Renal cortical epithelial cell (primary cell): ENCODE measurements at places on chromosomes 7 and 10. TPM values are rescaled to one million over a fixed set of nuclear protein-coding genes. Genes with fewer than 3 reads are reported as not detected.

SRGN gene
- total RNA-seq: 18.0 and 53.7 TPM in 2 replicates

MRPS17 gene
- 15.6 and 28.0 TPM in 2 replicates for total RNA-seq

SCIN gene
- 24.5 and 113 TPM in 2 replicates for total RNA-seq

BHLHA15 gene
- total RNA-seq: 0.94 and 1.0 TPM in 2 replicates

NYAP1 gene
- total RNA-seq: 0.20 TPM in 1 of 2 replicates, not detected in the other

BAG3 gene
- total RNA-seq: 6.3 and 26.8 TPM in 2 replicates

RHOBTB1 gene
- total RNA-seq: 23.2 and 32.3 TPM in 2 replicates

ZNF503 gene
- total RNA-seq: 5.2 and 21.7 TPM in 2 replicates

CADPS2 gene
- total RNA-seq: 8.7 and 14.6 TPM in 2 replicates

LRRTM3 gene
- not detected in 2 replicates for total RNA-seq

CUBN gene
- total RNA-seq: 0.35 and 4.0 TPM in 2 replicates

VSIR gene
- total RNA-seq: 10.6 and 14.0 TPM in 2 replicates

SPDYE11 gene
- total RNA-seq: not detected in 2 replicates

TDRD1 gene
- 0.69 and 8.1 TPM in 2 replicates for total RNA-seq

SPDYE1 gene
- not detected in 2 replicates for total RNA-seq

XRCC2 gene
- 0.85 and 2.1 TPM in 2 replicates for total RNA-seq

FAM13C gene
- total RNA-seq: 0.20 TPM in 1 of 2 replicates, not detected in the other

SPACDR gene
- not detected in 2 replicates for total RNA-seq

ACBD7 gene
- total RNA-seq: 1.3 and 2.4 TPM in 2 replicates

CCDC172 gene
- not detected in 2 replicates for total RNA-seq

UCMA gene
- total RNA-seq: not detected in 2 replicates

IFIT1B gene
- not detected in 2 replicates for total RNA-seq

CYP3A4 gene
- 0.69 TPM in 1 of 2 replicates, not detected in the other for total RNA-seq

USP6NL gene
- total RNA-seq: 13.7 and 19.4 TPM in 2 replicates

SKIDA1 gene
- total RNA-seq: 0.69 and 2.1 TPM in 2 replicates

IGFBP1 gene
- 0.15 and 0.17 TPM in 2 replicates for total RNA-seq

GAD2 gene
- total RNA-seq: not detected in 2 replicates

SUN3 gene
- not detected in 2 replicates for total RNA-seq

CPED1 gene
- total RNA-seq: 0.52 and 1.1 TPM in 2 replicates

CALML3 gene
- not detected in 2 replicates for total RNA-seq

MBL2 gene
- not detected in 2 replicates for total RNA-seq
